Stimulated activated memory B cell treated with anti-CD40 and anti-IgM and Interleukin-4, amounts not matched to agents 10 μg/mL and 1 μg/mL and 100 μg/mL, for 72 hours (primary cell): ENCODE measurements at places on chromosomes 3 and 15.
A peak's percentile ranks its signal among the peaks of the same experiment; 100 is the strongest.

GRCh38 chr3:185852635-185853034 is 27.8 kb upstream of the IGF2BP2 start:
- no peak overlapping the region for H3K27ac ChIP-seq
- H3K36me3 ChIP-seq, result peaks cover 14% of the 10 kb centered on the region
- no peaks in the 10 kb centered on the region for H3K4me1 ChIP-seq
- ATAC-seq, result no peak

DNA sequence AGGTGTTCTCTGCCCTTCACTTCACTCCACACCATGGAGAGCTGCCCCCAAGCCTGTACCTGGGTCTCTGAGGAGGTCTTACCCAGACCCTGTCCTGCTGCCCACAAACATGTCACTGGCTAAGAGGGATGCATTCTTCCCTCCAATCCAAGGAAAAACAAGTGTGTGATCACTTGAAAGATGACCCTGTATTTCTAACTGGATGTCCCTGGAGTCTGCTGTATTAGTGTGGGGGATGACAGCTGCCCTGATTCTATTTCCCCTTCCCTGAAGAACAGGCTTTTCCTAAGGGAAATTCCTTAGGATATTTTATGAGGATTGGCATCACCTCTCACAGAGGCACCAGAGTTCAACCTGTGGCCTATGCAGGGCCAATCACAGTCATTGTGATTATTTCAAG is 55.0 kb upstream of the GATA2 start:
- no peak for ATAC-seq
- H3K4me3 ChIP-seq, result no peak overlapping the region
- H3K27me3 ChIP-seq, result peaks cover 69% of the 10 kb centered on the region
- no peak overlapping the region for H3K27ac ChIP-seq
- peaks cover 5% of the 10 kb centered on the region for H3K36me3 ChIP-seq
- no peaks in the 10 kb centered on the region for H3K4me1 ChIP-seq

DNA sequence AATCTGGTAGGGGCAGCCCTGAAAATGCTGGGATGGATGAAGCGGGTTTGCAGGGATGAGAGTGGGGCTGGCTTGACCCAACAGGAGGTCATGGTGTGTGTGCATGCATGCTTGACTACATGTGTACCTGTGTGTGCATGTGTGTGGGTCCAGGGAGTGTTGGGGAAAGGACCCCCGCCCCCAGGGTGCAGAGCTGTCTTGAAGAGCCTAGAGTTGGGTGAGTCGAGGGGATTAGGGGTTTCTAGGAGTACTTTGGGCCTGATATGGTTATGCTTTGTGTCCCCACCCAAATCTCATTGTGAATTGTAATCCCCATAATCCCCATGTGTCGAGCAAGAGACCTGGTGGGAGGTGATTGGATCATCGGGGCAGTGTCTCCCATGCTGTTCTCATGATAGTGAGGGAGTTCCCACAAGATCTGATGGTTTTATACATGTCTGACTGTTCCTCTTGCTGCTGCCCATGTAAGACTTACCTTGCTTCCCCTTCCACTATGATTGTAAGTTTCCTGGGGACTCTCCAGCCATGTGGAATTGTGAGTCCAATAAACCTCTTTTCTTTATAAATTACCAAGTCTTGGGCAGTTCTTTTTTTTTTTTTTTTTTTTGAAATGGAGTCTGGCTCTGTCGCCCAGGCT is 5.2 kb upstream of the LCTL start:
- H3K27ac ChIP-seq, result no peak overlapping the region
- H3K4me1 ChIP-seq, result peaks cover 24% of the 10 kb centered on the region
- H3K27me3 ChIP-seq, result peaks cover 12% of the 10 kb centered on the region

- no peaks in the 10 kb centered on the region for H3K27me3 ChIP-seq
- H3K27ac ChIP-seq, result peak overlapping the region; percentile 11
- H3K36me3 ChIP-seq, result peaks cover 25% of the 10 kb centered on the region
- peaks cover 16% of the 10 kb centered on the region for H3K4me1 ChIP-seq
- no peak for ATAC-seq
- no peak overlapping the region for H3K4me3 ChIP-seq
Observed at GRCh38 chr15:40289140-40289775, 6.4 kb upstream of the ANKRD63 start.

DNA sequence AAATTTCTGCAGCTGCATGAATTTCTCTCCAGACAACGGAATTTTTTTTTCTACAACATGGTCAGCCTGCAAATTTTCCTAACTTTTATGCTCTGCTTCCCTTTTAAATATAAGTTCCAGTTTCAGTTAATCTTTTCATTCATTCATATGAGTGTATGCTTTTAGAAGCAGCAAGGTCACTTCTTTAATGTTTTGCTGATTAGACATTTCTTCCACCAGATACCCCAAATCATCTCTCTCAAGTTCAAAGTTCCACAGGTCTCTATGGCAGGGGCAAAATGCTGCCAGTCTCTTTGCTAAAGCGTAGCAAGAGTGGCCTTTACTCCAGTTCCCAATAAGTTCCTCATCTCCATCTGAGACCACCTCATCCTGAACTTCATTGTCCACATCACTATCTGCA is 205.6 kb upstream of the GRM7 start:
- ATAC-seq, result no peak
- no peak overlapping the region for H3K27ac ChIP-seq
- H3K27me3 ChIP-seq, result no peaks in the 10 kb centered on the region
- no peak overlapping the region for H3K4me3 ChIP-seq

GRCh38 chr3:154152741-154153140 is 31.6 kb downstream of the ARHGEF26 start:
- no peaks in the 10 kb centered on the region for H3K36me3 ChIP-seq
- no peak overlapping the region for H3K27ac ChIP-seq
- H3K4me1 ChIP-seq, result no peaks in the 10 kb centered on the region
- ATAC-seq, result no peak

GRCh38 chr3:50320853-50321335 is 1.7 kb downstream of the HYAL2 start:
- H3K4me3 ChIP-seq, result peak overlapping the region; percentile 77
- H3K36me3 ChIP-seq, result peaks cover 21% of the 10 kb centered on the region
- H3K27me3 ChIP-seq, result no peaks in the 10 kb centered on the region
- peak overlapping the region; percentile 97 for H3K27ac ChIP-seq

- H3K27ac ChIP-seq, result peak overlapping the region; percentile 24
- peaks cover 23% of the 10 kb centered on the region for H3K36me3 ChIP-seq
- H3K27me3 ChIP-seq, result no peaks in the 10 kb centered on the region
- no peak overlapping the region for H3K4me3 ChIP-seq
- H3K4me1 ChIP-seq, result peaks cover 58% of the 10 kb centered on the region
Observed at GRCh38 chr3:45987368-45988291, 8.0 kb downstream of the FYCO1 start.

GRCh38 chr3:194615226-194615625 is 18.0 kb downstream of the TMEM44 start:
- no peaks in the 10 kb centered on the region for H3K27me3 ChIP-seq
- H3K27ac ChIP-seq, result no peak overlapping the region
- H3K4me3 ChIP-seq, result no peak overlapping the region
- H3K4me1 ChIP-seq, result no peaks in the 10 kb centered on the region

DNA sequence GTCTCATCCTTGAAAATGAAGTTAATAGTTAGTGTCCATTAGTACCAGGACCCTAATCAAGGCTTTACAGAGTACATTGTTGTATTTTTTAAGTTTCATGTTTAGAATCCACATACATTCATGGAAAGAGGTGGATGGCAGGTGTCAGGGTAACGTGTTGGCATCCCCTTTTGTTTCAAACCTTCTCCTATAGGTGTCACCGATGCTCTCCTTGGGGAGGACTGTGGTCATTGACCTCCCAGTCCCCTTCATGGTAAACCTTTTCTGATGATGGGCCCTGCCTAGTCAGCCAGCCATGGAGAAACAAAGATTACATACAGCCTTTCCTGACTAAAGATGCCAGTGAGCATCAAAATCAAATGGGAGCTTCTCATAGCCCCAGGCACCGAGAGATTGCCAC is 574.8 kb downstream of the AGBL1 start:
- H3K36me3 ChIP-seq, result no peaks in the 10 kb centered on the region
- no peak for ATAC-seq
- H3K4me1 ChIP-seq, result peaks cover 14% of the 10 kb centered on the region
- H3K27me3 ChIP-seq, result no peaks in the 10 kb centered on the region
- no peak overlapping the region for H3K27ac ChIP-seq
- no peak overlapping the region for H3K4me3 ChIP-seq

- no peak overlapping the region for H3K27ac ChIP-seq
- H3K4me3 ChIP-seq, result no peak overlapping the region
- H3K27me3 ChIP-seq, result no peaks in the 10 kb centered on the region
Observed at GRCh38 chr3:32973982-32974381, 22.5 kb downstream of the CCR4 start.

- no peak overlapping the region for H3K4me3 ChIP-seq
- ATAC-seq, result no peak
- H3K27ac ChIP-seq, result no peak overlapping the region
Observed at GRCh38 chr3:165778891-165779290, 58.3 kb downstream of the BCHE start.

DNA sequence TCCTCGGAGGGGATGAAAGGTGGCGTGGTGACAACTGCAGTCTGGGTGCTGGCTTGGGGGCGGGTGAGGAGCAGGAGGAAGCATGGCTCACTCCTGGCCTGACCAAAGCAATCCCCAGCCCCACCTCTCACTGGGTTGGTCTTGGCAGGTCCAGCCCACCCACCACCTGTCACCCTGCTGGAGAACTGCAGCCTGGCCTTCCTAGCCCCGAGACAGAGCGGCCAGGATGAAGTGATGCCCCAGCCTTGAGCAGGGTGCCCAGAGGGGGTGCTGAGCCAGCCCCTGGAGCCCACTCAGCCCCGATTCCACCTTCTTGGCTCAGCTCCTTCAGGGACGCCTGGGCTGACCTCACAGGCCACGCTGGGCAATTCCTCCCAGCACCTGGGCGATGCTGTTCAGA is 89.9 kb downstream of the IQSEC1 start:
- H3K27me3 ChIP-seq, result no peaks in the 10 kb centered on the region
- peak; percentile 46 for ATAC-seq
- peaks cover 21% of the 10 kb centered on the region for H3K36me3 ChIP-seq
- peaks cover 79% of the 10 kb centered on the region for H3K4me1 ChIP-seq
- H3K27ac ChIP-seq, result peak overlapping the region; percentile 73
- H3K4me3 ChIP-seq, result no peak overlapping the region

GRCh38 chr3:57919987-57920386 is 88.2 kb upstream of the FLNB start:
- ATAC-seq, result no peak
- H3K27ac ChIP-seq, result no peak overlapping the region
- no peaks in the 10 kb centered on the region for H3K27me3 ChIP-seq
- H3K4me3 ChIP-seq, result no peak overlapping the region

DNA sequence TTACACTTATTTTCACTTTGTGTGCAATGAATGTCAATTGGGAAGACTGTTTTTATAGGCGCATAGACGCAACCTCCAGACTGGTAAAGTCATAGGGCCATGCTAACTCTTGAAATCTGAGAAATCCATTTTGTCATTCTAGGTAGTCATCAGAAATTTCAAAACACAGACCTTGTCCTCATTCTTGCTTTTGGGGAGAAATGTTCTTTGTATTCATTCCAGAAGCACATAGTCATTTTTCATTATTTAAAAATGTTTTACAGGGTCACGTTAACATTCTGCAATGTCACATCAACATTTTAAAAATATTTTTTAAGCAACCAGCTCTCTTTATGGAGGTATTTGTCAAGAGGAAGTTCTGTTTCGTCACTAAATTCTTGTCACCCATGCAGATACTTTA is 898.4 kb downstream of the PDCD6IP start:
- H3K27me3 ChIP-seq, result no peaks in the 10 kb centered on the region

GRCh38 chr3:63497641-63498040 is 154.8 kb upstream of the SNTN start:
- no peaks in the 10 kb centered on the region for H3K36me3 ChIP-seq
- no peak overlapping the region for H3K4me3 ChIP-seq
- H3K4me1 ChIP-seq, result peaks cover 6% of the 10 kb centered on the region
- no peak for ATAC-seq
- H3K27ac ChIP-seq, result no peak overlapping the region

- no peaks in the 10 kb centered on the region for H3K4me1 ChIP-seq
- H3K4me3 ChIP-seq, result no peak overlapping the region
- no peak for ATAC-seq
- no peaks in the 10 kb centered on the region for H3K36me3 ChIP-seq
- H3K27me3 ChIP-seq, result no peaks in the 10 kb centered on the region
- no peak overlapping the region for H3K27ac ChIP-seq
Observed at GRCh38 chr3:176595307-176595706, 602.0 kb downstream of the TBL1XR1 start.

DNA sequence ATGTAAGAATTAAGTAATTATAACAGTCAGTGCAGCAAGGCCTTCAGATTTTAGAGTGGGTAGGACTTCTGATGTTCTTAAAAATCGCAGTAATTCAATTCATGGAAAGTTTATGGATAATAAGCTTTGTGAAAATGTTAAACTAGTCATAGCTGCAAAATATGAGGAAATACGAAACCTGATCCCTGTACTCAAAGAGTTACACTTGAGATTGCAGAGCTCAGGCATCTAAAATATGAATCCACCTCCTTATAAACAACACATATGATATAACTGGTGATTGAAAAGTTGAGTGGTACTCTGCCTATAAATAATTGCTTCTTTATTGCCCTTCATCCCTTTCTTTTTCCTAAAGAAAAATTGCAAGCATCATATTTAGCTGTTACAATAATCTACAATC is 473.3 kb downstream of the OTOL1 start:
- no peaks in the 10 kb centered on the region for H3K4me1 ChIP-seq
- no peaks in the 10 kb centered on the region for H3K36me3 ChIP-seq
- H3K27ac ChIP-seq, result no peak overlapping the region
- H3K27me3 ChIP-seq, result no peaks in the 10 kb centered on the region
- ATAC-seq, result no peak
- no peak overlapping the region for H3K4me3 ChIP-seq

GRCh38 chr15:31321418-31321817 is 5.2 kb upstream of the KLF13 start:
- no peaks in the 10 kb centered on the region for H3K27me3 ChIP-seq
- no peak overlapping the region for H3K4me3 ChIP-seq
- no peaks in the 10 kb centered on the region for H3K36me3 ChIP-seq
- H3K27ac ChIP-seq, result peak overlapping the region; percentile 69
- no peak for ATAC-seq

DNA sequence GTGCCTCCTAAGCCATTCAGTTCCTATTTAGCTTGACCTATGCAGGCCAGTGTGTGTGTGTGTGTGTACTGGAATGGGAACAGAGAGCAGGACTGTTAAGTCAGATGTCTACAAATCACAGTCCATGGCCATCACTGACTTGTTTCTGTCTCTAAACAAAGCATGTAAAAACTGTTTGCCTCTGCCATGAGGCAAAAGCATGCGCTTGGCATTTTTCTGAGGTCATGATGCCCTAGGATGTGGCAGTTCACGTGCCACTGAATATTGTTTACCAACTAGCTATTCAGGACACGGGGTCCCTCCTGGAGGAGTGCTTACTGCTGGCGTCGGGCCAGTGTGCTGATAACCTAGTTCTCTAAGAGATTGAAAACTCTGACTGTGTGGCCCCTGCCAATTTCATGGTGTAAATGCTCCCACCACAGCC is 8.2 kb upstream of the ATP13A3 start:
- no peak overlapping the region for H3K4me3 ChIP-seq
- H3K27ac ChIP-seq, result no peak overlapping the region
- ATAC-seq, result no peak
- peaks cover 32% of the 10 kb centered on the region for H3K4me1 ChIP-seq
- no peaks in the 10 kb centered on the region for H3K36me3 ChIP-seq
- no peaks in the 10 kb centered on the region for H3K27me3 ChIP-seq

DNA sequence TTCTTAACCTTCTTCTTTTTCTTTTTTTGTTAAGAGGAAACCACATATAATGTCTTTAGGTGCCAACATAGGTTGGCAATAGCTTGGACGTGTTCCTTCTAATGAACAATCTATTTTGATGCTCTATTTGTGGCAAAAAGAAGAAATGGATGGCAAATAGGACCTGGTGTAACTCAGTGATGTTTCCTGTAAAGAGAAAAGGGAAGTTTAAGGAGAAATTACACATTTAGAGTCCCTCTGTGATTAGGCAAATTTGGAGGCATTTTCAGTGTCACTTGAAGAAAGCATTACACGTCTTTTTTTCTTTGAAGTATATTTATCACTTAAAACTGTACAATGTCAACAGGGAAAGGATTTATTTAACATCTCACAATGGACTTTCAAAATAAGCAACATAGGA is 327.1 kb downstream of the ZIC1 start:
- H3K36me3 ChIP-seq, result no peaks in the 10 kb centered on the region
- H3K4me1 ChIP-seq, result no peaks in the 10 kb centered on the region
- no peak for ATAC-seq
